ENCODE measurements at places on chromosomes 4 and X. TPM values are rescaled to one million over a fixed set of nuclear protein-coding genes. Genes with fewer than 3 reads are reported as not detected.

The STATH gene
- not detected for total RNA-seq

The DGKK gene
- not detected for total RNA-seq

The KLB gene
- not detected for total RNA-seq

The MMGT1 gene
- total RNA-seq: 28.0 TPM

The RAB40AL gene
- not detected for total RNA-seq

The NRK gene
- total RNA-seq: not detected

The PROM1 gene
- not detected for total RNA-seq

The MAGEA4 gene
- total RNA-seq: 0.60 TPM

The RAB33A gene
- total RNA-seq: 1.6 TPM

The MRPL1 gene
- total RNA-seq: 28.1 TPM

The UGT2A2 gene
- total RNA-seq: not detected

Measured in RPMI7951 (cell line).